ENCODE measurements at places on chromosomes 5 and 9. TPM values are rescaled to one million over a fixed set of nuclear protein-coding genes. Genes with fewer than 3 reads are reported as not detected.

The EXD3 gene
- 5.4 TPM for total RNA-seq

The C9orf72 gene
- total RNA-seq: 5.6 TPM

The CARTPT gene
- total RNA-seq: not detected

The IL3 gene
- total RNA-seq: not detected

The PTGS1 gene
- 1.3 TPM for total RNA-seq

The FCN2 gene
- not detected for total RNA-seq

The PLPP7 gene
- not detected for total RNA-seq

The EIF4E1B gene
- total RNA-seq: not detected

The MACIR gene
- 20.2 TPM for total RNA-seq

The CFAP90 gene
- 0.89 TPM for total RNA-seq

The ADGRV1 gene
- 1.1 TPM for total RNA-seq

The IGFBPL1 gene
- total RNA-seq: 2.9 TPM

The PDE6A gene
- 0.17 TPM for total RNA-seq

The SHLD3 gene
- 3.6 TPM for total RNA-seq
